Activated CD4-positive, alpha-beta T cell treated with anti-CD3 and anti-CD28 coated beads, Interleukin-2, amount 50 U/mL, for 48 hours (primary cell): ENCODE measurements at places on chromosomes 5 and 9.

DNA sequence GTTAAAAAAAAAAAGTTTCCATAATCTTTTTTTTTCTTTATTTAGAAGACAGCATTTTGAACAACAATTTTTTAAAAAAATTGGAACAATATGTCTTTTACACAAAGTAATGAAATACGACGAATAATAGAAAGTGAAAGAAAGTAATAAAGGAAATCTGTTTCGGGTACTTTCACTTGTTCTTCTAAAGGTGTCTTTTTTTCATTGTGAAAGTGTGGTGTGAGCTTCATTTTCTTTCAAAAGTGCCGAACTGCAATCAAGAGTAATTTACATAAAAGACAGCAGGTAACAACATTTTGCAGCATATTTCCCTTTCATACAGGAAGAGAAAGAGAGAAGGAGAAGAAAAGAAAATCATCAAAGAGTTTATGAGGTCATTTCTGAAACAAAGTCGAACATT, 159.7 kb upstream of the CDH12 start:
- DNase-seq: no peak

GRCh38 chr5:40266952-40267351, 412.8 kb upstream of the PTGER4 start:
- no peak for DNase-seq

DNA sequence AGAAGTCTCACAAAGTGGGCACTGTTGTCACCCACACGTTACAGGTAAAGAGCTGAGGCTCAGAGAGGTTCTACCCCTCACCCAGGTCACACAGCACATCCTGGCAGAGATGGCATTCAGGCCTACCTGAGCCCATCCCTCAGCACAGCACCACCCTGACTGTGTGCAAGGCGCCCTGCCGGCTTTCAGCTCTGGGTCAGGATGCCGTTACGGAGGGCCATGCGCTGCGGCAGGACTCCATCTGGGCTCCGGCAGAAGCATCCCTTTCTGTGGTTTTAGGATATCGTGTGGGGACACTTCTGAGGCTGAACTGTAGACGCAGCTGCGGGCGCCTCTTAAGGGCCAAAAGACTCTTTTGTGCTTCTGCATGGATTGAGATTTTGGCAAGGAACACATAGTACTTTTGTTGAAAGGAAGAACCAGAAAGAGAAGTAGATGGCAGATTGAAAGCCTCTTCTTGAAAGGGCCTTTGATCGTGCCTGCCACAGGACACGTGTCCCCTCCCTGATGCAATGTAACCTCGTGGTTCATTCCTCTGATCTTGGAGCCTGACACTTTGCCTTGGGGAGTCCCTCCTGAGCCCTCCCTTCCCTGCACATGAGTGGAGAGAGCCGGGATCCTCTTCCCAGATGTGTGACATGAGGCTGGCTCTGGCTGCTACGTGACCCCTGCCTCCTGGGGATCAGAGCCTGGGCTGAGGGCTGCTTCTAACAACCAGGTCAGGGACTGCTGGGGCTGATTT, 31.3 kb downstream of the USP20 start:
- DNase-seq: peak; percentile 45

- no peak for DNase-seq
Observed at GRCh38 chr9:136514022-136514714, 31.3 kb upstream of the SEC16A start.

GRCh38 chr9:73719660-73720059, 568.0 kb downstream of the ANXA1 start:
- DNase-seq: no peak

DNA sequence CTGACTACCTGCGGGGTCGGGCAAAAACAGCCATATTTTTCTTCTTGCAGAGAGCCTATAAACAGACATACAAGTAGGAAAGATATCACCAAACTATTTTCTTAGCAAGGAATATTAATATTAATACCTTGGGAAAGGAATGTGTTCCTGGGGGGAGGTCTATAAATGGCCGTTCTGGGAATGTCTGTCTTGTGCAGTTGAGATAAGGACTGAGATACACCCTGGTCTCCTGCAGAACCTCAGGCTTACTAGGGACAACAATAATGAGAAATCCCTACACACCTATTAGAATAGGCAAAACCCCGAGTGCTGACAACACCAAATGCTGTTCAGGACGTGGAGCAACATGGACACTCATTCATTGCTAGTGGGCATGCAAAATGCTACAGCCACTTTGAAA, 297.2 kb downstream of the DRD1 start:
- DNase-seq: no peak

- DNase-seq: no peak
Observed at GRCh38 chr5:174083056-174083827, 37.7 kb downstream of the NSG2 start.

DNA sequence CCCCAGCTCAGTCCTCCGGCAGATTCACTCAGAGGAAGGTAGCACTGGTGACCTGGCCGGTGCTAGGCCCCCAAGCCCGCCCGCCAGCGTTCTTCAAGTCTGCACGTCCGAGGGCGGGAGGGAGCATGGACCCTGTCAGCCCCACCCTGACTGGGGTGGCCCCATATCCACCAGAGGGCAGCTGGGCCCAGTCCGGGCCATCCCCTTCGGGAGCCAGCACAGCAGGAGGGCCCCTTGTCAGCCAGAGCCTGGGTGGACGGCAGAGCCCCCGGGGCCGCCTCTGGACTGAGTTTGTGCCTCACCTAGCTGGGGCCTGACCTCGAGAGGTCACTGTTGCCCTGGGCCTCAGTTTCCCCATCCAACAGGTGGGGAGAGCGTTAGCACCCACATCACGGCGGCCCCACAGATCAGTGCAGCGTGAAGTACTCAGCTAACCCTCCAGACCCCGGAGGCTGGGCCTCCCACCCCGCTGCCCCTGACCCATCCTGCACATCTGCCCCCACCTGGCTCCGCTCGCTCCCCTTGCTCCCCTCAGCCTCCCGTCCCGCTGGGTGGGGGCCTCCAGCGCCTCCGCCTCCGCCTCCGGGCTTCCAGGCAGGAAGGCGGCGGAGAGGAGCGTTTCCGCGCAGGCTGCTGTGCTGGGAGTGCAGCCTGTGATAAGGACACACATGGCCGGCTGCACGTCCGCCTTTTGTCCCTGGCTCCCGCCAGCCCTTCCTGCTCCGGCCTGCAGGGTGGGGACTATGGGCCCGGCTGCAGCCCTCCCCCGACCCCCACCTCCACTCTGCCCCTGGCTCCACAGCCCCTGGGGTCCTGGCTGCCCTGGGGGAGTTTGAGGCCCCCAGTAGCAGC, 16.6 kb upstream of the EGFL7 start:
- DNase-seq: no peak

GRCh38 chr5:141529002-141529401, 40.1 kb downstream of the PCDHGC5 start:
- no peak for DNase-seq

DNA sequence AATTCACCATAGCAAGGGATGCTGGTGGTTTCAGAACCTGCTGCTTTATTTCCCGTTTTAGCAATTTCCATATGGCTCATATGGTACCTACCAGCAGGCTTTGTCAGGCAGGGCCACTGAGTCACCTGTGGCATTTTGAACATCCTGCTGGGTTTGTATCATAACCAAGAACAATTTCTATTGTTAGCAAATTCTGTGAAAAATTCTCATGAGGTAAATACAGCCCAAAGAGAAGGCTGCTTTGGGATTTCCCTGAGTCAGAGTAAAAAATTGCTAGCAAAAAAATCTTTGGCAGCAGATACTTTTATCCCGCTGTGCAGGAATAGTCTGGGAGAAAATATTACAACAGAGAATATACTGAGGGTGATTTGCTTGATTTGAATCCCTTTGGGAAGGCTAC, 52.7 kb downstream of the PRR16 start:
- DNase-seq: no peak

GRCh38 chr5:74342948-74343682, 297.4 kb downstream of the ENC1 start:
- DNase-seq: no peak

- DNase-seq: no peak
Observed at GRCh38 chr5:78597974-78598371, 50.6 kb downstream of the LHFPL2 start.

GRCh38 chr9:99129091-99129490, 24.2 kb downstream of the TGFBR1 start:
- no peak for DNase-seq

DNA sequence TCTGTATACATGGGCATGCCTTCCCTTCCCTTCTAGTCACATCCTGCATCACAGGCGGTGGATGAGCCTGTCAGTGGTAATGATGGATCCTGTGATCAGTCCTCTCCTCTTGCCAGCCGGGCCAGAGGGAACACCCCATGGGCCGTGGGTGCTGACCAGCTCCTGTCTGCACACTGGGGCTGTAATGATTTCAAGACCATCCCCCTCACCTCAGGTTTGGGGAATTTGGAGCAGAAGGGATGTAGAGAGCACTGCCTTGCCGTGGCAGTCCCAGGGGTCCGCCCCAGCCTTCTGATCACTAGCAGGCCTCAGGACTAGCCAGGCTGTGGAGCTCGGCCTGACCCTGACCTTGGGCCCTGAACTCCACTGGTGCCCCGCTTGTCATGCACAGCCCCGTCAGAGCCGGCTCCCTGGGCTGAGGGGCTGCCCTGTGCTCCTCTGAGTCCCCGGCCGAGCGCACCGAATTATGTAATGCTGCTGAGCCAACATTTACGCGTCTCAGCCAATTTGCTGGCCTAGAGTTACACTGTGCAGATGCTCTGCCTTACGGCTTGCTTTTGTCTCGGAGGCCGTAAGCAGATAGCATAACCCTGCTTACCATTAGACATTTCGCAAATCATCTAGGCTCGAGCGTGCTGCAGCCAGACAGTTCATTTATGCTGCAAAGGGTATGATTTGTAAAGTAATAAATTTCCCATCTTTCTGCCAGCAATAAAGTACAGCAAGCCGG, 155.3 kb downstream of the MACROH2A1 start:
- DNase-seq: no peak

GRCh38 chr5:181039931-181040630, at the start of gene BTNL9:
BTNL9 (plus strand) TSS chr5:181040266; CDS start chr5:181045490, 5,224 bp downstream.
- DNase-seq: no peak

- DNase-seq: no peak
Observed at GRCh38 chr5:172365948-172366608, 82.5 kb upstream of the UBTD2 start.

GRCh38 chr5:17302604-17303003, 85.2 kb downstream of the BASP1 start:
- no peak for DNase-seq

DNA sequence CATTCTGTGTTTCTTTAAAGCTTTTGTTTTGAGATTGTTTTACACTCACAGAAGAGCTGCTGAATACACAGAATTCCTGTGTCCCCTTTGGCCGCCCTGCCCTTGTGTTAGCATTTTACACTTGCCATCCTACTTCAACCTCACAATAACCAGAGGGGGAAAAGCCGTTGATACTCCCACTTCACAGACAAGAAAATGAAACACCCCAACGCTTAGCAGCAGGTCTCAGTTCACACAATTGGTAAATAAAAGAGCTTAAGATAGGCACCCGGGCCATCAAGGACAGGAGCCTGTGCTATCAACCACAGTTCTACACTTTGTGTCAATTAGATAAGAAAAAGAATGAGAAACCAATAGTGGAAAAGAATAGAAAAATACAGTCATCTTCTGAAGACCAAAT, 178.0 kb downstream of the SYK start:
- no peak for DNase-seq

DNA sequence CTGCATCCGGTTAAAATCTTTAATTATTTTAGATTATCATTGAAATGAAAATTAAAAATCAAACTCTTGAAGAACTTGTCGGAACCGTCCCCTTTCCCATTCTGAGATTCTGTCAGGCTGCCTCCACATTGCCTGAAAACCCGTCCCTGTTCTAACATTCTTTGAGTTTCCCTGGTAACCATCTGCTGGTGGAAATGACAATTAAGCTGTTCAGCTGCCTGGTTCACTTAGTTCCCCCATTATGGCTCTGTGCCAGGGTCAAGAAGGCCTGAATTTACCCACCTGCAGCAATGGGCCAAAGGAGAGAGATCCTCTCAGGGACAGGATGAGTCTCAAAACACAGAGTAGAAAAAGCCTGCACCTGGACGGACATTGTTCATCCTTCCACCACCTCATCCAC, 11.8 kb upstream of the TCOF1 start:
- DNase-seq: no peak

- DNase-seq: no peak
Observed at GRCh38 chr5:133977858-133978257, 9.4 kb upstream of the C5orf15 start.

- no peak for DNase-seq
Observed at GRCh38 chr9:109224751-109225150, 57.7 kb upstream of the FRRS1L start.

- no peak for DNase-seq
Observed at GRCh38 chr9:94896512-94896911, 170.0 kb downstream of the AOPEP start.

GRCh38 chr5:175700991-175701390, 43.1 kb downstream of the HRH2 start:
- DNase-seq: no peak

- DNase-seq: no peak
Observed at GRCh38 chr5:94992325-94992724, 292.6 kb downstream of the MCTP1 start.

GRCh38 chr5:148856424-148856823, 30.0 kb downstream of the ADRB2 start:
- DNase-seq: no peak

DNA sequence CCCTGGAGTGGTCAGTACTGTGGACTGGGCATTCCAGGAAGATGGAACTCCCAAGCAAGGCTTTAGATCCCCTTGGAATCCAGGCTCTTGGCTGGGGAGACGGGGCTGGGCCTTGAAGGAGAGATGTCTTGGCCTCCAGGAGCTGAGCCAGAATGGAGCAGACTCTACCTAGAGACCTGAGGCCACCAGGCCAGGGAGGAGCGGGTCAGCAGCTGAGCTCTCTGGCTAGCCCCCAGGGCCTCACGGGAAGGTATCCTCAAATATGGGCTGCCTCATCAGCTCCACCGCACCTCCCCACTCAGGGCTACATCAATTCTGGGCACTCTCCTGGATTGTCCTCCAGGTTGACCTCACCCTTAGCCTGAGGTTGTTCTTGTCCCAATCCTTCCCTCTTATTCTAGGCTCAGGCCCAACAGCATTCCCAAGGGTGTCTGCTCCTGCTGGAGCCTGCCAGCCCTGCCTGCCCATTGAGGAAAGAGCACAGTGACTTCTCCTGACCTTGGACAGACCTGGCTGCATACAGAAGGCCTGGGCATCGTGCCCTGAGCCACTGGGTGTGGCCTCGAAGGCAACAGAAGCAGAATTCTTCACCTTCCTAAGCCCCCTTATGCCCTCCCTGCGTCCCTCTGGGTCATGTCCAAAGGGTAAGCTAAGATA, 3.0 kb upstream of the PDLIM4 start:
- DNase-seq: no peak

DNA sequence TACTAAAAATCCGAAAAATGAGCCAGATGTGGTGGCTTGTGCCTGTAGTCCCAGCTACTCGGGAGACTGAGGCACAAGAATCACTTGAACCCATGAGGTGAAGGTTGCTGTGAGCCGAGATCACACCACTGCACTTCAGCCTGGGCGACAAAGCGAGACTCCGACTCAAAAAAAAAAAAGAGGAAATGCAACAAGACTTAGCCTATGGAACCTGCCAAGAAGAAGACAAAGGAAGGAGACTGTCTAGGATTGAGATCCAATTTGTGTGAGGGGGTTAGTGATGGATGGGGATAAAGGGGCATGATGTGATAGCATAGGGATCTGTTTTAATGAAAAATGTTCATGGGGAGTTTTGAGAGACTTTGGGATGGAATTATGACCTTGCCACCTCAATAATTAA, 72.9 kb downstream of the RAB24 start:
- DNase-seq: no peak

GRCh38 chr5:171531638-171532037, 112.2 kb downstream of the FGF18 start:
- DNase-seq: no peak

GRCh38 chr9:122277285-122277897, 12.7 kb downstream of the MRRF start:
- DNase-seq: no peak
